ENCODE measurements at places on chromosomes 7 and 10.

DNA sequence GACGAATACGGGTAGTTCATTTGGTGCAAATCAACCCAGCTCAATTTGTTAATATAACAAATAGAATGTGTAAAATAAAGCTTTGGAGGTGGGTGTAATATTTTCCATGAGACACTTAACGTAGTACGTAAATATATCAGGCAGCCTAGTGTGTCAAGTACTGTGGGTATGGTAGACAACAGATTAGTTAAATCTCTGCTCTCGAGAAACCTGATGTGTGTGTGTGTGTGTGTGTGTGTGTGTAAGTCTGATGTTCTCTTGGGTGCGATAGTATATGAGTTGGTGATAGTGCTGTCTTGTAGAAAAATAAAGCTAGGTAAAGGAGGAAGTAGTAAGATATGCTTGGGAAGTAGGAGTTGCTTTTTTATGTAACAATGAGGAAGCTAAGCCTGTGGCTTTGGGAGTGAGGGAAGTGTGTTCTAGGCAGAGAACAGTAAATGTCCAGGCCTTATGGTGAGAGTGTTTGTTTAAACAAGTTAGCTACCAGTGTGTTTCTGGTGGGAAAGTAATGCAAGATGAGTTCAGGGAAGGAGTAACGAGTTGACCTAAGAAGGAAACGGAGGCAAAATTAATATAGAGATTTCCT, 26.1 kb downstream of the WAC start:
- DNase-seq: no peak

GRCh38 chr10:16919121-16919982, 102.1 kb upstream of the RSU1 start:
- no peak for DNase-seq

- DNase-seq: no peak
Measured at GRCh38 chr10:132382231-132382922, 14.6 kb upstream of the PWWP2B start.

DNA sequence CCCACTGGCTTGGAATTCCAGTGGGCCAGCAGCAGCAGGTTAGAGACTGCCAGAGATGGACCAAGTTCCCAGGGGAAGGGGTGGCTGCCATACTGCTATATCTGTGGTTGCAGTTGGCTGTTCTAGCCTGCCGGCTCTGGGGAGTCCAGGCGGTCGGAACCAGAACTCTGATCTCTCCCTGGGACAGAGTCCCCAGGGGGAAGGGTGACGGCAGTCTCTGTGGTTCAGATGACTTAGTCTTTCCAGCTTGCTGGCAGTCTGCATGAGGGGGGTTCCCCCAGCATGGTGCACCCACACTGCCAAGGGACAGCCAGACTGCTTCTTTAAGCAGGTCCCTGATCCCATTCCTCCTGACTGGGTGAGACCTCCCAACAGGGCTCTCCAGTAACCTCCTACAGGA, 82.5 kb downstream of the C10orf90 start:
- no peak for DNase-seq

- no peak for DNase-seq
Measured at GRCh38 chr10:56181607-56182006, 179.5 kb downstream of the ZWINT start.

- peak; percentile 97 for DNase-seq
Measured at GRCh38 chr10:101879456-101880231, 36.0 kb upstream of the KCNIP2 start.

GRCh38 chr10:71225291-71226058, 13.1 kb downstream of the UNC5B start:
- DNase-seq: no peak

- DNase-seq: no peak
Measured at GRCh38 chr7:106926892-106927291, 61.8 kb downstream of the PIK3CG start.

DNA sequence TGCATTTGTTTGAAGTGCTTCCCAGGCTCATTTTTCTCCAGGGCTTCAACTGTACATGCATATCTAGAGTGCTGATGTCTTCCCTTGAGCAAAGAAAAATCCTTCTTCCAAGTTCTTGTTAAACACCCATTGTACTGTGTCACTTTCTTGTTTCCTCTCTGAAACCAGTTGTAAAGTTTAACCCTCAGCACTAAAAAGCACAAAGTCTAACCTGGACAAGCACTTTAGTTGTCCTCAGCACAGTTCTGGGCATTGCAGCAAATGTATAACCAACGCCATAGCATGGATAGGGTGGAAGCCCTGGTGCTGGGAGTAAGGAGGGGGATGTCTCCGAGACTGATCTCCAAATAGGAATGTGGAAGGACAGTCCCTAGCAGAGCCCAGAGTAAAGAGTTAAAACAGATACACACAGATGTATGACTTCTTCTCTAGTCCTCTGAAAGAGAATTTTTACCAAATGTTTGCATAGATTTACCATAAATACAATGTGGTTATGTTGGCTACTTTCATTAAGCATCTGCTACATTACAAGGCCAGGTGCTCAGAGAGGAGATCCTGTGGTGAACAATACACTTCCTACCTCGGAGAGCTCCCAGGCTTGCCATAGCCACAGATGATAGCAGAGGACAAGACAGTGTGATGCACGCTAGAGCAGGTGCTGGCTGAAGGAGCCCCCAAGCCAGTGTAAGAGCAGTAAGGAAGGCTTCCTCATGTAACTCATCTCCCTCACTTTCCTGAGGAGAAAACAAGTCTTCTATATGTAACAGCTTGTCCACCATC, 57.0 kb downstream of the DNAJC12 start:
- no peak for DNase-seq

DNA sequence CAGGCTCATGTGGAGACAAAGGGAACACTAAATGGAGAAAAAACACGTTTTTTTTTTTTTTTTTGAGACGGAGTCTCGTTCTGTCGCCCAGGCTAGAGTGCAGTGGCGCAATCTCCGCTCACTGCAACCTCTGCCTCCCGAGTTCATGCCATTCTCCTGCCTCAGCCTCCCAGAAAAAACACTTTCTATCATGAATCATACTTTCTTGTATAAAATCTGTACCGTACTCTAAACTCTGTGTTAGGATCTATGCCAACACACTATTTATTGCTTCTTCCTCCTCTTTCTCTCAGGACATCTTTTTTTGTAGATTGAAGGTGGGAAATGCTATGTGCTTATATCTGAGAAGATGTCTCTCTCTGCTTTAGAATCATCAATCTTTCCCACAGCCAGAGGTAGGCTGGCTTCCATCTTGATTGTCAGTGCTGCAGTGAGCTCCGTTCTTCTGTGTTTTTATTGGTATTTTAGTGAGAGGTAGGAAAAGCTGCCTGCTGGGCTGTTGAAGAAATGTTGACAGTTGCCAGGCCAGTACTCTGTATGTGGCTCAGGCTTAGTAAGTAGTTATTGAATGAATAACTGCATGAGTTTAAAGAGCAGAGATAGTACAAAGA, 101.1 kb downstream of the GPR85 start:
- DNase-seq: peak; percentile 69

GRCh38 chr7:116431787-116432526, 67.6 kb upstream of the CAV2 start:
- no peak for DNase-seq

DNA sequence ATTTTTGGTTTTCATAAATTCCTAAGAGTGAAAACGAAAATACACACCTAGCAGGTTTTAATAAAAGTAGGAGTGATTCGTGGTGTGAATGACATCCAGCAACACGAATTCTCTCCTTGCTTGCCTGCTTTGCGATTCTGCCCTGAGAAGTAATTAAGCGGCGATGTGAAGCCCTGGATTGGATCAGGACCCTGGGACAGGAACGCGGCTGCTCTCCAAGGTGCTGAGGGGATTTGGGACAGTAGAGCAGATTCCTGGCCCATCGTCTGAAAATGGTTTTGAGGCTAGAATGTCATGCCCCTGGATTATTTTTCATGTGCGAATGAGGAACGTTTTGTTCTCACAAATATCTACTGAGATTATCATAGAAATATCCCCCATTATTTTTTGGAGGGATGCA, 7.8 kb downstream of the NPS start:
- DNase-seq: no peak

DNA sequence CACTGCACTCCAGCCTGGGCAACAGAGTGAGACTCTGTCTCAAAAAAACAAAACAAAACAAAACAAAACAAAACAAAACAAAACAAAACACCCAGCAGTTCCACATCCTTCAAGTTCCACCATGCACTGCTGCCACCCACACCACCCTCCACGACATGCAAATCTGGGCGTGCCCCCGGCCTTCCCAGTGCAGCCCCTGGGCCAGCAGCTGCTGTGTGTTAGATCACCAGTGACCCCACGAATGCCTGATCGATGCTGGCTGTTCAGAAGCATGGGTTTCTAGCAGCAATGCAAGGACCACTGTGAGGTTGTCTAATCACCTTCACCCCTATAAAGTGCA, 36.3 kb downstream of the ELFN1 start:
- no peak for DNase-seq

GRCh38 chr7:122975341-122975740, 20.2 kb downstream of the TAS2R16 start:
- no peak for DNase-seq

DNA sequence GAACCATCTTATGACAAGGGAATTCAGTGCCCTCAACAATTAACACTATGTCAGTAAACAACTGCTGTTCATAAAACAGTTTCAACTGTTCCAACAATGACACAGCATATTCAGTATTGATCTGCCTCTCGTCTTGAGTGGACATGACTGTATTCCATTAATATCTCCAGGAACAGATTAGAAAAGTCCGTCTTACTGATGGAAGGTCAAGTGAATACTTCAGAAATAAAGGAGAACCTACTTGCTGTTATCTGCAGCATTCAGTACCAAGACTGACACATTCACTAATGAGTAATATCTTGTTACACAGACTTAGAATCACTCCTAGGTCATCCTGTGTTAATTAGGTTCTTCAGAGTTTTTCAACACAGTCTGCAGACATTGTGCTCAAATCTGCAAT, 12.1 kb downstream of the KBTBD2 start:
- peak; percentile 19 for DNase-seq

DNA sequence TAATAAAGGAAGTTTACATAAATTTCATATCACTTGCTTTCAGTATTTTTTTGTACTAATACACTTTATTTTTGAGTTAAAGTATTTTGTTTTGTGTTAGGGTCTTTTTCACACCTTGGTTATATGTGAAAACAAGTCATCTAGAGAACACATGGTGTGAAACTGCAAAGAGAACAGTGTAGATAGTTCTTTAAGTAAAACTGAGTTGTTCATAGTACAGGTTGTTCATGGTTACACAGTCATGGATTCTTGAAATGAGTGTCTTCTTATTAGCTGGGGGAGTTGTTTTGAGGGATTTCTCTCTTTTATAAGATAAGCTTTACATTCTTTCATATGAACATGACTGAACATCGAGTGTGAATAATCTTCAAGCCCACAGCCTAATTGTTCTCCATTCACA, 244.2 kb downstream of the THSD7A start:
- DNase-seq: no peak

DNA sequence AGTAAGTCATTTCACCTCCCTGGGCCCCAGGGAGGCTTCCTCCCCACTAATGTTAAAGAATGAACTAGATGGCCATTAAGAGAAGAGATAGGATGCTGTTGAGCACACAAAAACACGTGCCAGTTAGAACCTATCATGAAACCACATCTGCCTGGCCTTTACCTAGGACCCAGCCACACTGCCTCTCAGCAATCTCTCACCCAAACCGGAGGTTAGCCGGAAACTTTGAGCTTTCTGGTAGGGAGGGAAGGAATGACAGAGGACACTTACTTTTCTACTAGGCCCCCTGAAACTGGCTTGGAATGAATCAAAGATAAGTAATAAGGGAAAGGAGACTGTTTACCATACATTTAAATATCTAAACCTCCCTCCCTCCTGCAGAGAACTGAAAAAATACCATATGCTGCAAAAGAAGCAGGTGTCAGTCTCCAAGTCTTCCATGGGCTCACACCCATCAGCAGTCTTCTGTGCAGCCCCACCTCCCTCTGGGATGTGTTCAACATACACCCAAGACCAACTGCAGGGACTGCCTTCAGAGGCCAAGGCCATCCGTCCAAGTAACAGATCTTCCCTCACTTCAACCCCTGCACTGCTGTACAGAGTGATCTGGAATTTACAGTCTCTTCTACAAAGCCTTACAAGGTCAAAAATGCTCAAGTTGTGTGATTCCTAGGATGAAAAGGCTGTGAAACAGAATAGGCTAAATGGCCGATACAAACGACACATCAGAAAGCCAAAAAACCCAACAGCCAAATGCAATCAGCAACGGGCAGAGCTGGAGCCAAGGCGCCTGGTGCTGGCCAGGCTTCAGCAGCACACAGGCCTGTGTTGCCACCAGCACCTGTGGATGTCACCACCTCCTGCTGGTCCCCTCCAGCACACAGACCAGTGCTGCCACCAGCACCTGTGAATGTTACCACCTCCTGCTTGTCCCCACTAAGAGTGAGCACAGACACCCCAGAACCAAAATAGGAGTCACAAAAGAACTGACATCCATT, 42.4 kb downstream of the SORBS1 start:
- no peak for DNase-seq

DNA sequence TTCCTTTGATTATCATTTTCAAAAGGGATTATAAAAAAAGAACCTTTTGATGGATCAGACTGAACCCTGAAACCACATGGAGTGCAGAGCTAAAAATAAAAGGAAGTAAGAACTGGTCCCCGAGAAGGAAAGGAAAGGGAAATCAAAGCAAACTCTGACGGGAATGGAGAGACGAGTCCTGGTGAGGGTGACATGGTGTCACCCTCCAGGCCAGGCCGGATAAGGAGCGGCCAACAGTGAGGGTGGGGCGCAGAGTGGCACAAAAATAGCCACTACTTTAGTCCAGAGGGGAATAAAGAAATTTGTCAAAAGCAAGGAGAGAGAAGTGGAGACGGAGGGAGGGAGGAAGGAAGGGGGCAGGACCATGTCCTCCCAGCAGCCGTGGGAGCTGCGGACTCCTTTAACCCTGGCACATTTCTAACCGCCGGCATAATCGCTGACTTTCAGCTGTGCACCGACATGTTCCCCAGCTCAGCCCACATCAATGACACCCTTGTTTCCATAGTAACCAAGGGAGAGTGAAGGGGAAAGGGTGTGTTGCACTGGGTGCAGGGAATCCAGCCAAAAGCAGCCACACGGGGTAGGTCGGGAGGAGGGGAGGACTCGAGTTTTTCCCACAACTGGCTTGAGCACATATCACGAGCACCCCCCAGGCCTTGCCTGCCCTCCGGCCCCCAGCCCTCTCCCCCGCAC, 29.7 kb downstream of the TRIM8 start:
- DNase-seq: peak; percentile 81

- no peak for DNase-seq
Measured at GRCh38 chr7:44536090-44536489, 5.0 kb downstream of the NPC1L1 start.
